ENCODE measurements at places on chromosomes 13 and 19. TPM values are rescaled to one million over a fixed set of nuclear protein-coding genes. Genes with fewer than 3 reads are reported as not detected.
A peak's percentile ranks its signal among the peaks of the same experiment; 100 is the strongest.

The KCNC3 gene
- 23.7 TPM for total RNA-seq

The ETHE1 gene
- 55.4 TPM for total RNA-seq

The FBN3 gene
- total RNA-seq = not detected

The TEKTIP1 gene
- 1.4 TPM for total RNA-seq

The URAD gene
- total RNA-seq = not detected

The ANGPTL8 gene
- total RNA-seq = not detected

DNA sequence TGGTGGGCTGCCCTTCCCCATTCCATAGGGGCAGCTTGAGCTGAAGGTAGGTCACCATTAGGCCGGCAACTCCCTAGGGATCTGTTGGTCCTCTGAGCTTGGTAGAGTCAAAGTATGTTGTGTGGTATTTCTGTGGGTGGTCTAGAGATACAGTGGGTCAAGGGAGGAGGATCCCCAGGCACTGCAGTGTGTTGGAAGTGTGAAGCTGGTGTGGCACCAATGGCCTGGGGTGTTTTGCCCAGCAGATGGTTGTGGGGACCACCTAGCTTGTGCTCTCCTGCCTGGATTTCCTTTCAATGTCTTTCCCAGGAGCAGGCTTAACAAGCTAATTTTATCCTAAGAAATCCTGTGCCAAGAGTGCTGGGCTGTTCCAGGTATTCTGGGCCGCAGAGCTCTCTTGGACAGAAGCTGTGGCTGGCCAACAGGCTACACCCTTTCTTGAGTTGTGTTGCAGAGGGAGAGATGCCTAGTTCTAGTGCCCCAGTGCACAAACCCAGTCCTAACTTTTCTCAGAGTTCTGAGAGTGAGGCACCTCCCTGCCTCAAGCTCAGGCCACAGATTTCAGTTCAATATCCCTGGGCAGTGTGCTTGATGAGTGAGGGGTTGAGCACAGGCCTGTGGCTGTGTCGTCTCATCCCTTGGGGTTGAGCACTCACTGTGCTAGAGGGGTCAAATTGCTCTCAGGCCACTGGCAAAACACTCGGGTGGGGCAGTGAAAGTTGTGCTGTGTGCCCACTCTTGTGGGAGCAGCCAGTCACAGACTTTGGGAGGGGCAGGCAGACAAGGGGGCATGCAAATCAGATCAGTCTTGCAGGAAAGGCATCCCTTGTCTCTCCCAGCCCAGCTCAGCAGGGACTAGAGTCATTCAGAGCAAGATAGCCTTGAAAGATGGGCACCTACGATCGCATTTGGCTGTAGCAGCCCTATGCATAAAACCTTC, 1806.1 kb upstream of the MIR17HG start:
- no peaks in the 10 kb centered on the region for H3K36me3 ChIP-seq
- H3K4me1 ChIP-seq = no peaks in the 10 kb centered on the region
- H3K27me3 ChIP-seq = no peaks in the 10 kb centered on the region
- no peak overlapping the region for H3K4me3 ChIP-seq
- no peak for DNase-seq

DNA sequence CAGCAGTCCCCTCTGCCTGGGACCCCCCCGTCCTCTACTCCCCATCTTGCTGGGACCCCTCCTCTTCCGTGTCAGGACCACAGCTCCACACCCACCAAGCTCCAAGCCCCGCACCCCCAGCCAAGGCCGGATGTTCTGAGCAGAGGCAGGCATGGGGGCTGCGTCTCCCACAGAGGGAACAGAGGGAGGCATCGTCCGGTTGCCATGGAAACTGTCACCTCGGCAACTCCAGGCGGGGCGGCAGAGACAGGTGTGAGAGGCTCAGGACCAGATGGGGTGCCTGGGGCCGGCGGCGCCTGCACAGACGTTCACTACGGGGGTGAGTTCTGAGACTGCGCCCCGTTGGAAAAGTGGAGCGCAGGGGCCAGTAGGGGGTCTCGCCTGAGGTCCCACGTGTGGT, 5.4 kb downstream of the RNU6-9 start:
- no peak overlapping the region for H3K27ac ChIP-seq
- peaks cover under 1% of the 10 kb centered on the region for H3K4me1 ChIP-seq
- no peak overlapping the region for H3K4me3 ChIP-seq

GRCh38 chr19:4366666-4367335, 23.4 kb downstream of the MPND start:
- peaks cover 5% of the 10 kb centered on the region for H3K36me3 ChIP-seq
- DNase-seq = no peak
- no peaks in the 10 kb centered on the region for H3K27me3 ChIP-seq
- H3K4me3 ChIP-seq = no peak overlapping the region
- peaks cover 31% of the 10 kb centered on the region for H3K4me1 ChIP-seq

GRCh38 chr19:5434351-5434917, 20.8 kb upstream of the ZNRF4 start:
- no peaks in the 10 kb centered on the region for H3K36me3 ChIP-seq
- H3K27me3 ChIP-seq = peaks cover 7% of the 10 kb centered on the region
- H3K4me3 ChIP-seq = no peak overlapping the region
- no peak for DNase-seq
- no peak overlapping the region for H3K27ac ChIP-seq

- H3K27ac ChIP-seq = peak within 1 kb of the TSS; percentile 98
- peaks cover 54% of the 10 kb centered on the region for H3K4me1 ChIP-seq
- DNase-seq = peak; percentile 74
- no peaks in the 10 kb centered on the region for H3K27me3 ChIP-seq
- peaks cover 28% of the 10 kb centered on the region for H3K36me3 ChIP-seq
- peak within 1 kb of the TSS; percentile 95 for H3K4me3 ChIP-seq
Measured at GRCh38 chr19:32691291-32691951, at the start of gene NUDT19. Gene NUDT19 (plus strand): TSS chr19:32691821. CDS start chr19:32691961, 140 bp downstream.

GRCh38 chr19:1182068-1182467, 8.0 kb upstream of the SBNO2 start:
- no peak overlapping the region for H3K4me3 ChIP-seq
- H3K27me3 ChIP-seq = no peaks in the 10 kb centered on the region
- peak overlapping the region; percentile 31 for H3K27ac ChIP-seq
- H3K4me1 ChIP-seq = peaks cover 30% of the 10 kb centered on the region
- H3K36me3 ChIP-seq = peaks cover 1% of the 10 kb centered on the region
- no peak for DNase-seq

- H3K27ac ChIP-seq = no peak overlapping the region
- H3K36me3 ChIP-seq = no peaks in the 10 kb centered on the region
- no peak overlapping the region for H3K4me3 ChIP-seq
- H3K4me1 ChIP-seq = peaks cover 38% of the 10 kb centered on the region
- H3K27me3 ChIP-seq = no peaks in the 10 kb centered on the region
Measured at GRCh38 chr19:35330475-35330874, 1.5 kb downstream of the CD22 start.

- H3K27ac ChIP-seq = no peak overlapping the region
- peaks cover 2% of the 10 kb centered on the region for H3K27me3 ChIP-seq
Measured at GRCh38 chr19:3950871-3951861, 18.3 kb downstream of the NMRK2 start.

Data from activated T-helper 1 cell treated with anti-CD3 and anti-CD28 coated beads, Interleukin-12 subunit alpha, Interleukin-12 subunit beta, Interleukin-2, Interleukin-4 antibody, amounts not matched to agents 30 ng/mL and 10 ng/mL and 1 ng/mL, durations not matched to agents 14 hours and 24 hours and 36 hours (primary cell).